ENCODE measurements at places on chromosomes 3 and 15.

- DNase-seq: no peak
Measured at GRCh38 chr3:139561959-139562676, 22.6 kb upstream of the RBP1 start.

DNA sequence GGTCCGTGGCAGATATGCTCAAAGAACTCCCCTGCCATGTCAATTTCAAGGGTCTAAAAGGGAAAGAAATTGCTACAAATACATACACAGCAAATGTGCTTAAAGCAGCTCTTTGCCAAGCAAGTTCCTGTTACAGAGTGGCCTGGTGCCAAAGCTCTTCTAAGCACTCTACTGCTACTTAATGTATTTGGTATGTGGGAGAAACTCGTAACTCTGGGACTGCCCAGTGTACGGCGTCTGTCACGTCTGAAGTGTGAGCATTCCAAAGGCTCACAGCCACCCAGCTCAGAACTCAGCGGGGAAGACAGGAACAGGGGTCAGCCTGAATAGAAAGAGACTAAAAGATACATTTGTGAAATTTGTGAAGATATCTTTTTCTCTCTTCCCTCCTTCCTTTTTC is 54.6 kb downstream of the RBMS3 start:
- peak; percentile 94 for DNase-seq

- DNase-seq: no peak
Measured at GRCh38 chr3:41031401-41031800, 167.9 kb upstream of the CTNNB1 start.

DNA sequence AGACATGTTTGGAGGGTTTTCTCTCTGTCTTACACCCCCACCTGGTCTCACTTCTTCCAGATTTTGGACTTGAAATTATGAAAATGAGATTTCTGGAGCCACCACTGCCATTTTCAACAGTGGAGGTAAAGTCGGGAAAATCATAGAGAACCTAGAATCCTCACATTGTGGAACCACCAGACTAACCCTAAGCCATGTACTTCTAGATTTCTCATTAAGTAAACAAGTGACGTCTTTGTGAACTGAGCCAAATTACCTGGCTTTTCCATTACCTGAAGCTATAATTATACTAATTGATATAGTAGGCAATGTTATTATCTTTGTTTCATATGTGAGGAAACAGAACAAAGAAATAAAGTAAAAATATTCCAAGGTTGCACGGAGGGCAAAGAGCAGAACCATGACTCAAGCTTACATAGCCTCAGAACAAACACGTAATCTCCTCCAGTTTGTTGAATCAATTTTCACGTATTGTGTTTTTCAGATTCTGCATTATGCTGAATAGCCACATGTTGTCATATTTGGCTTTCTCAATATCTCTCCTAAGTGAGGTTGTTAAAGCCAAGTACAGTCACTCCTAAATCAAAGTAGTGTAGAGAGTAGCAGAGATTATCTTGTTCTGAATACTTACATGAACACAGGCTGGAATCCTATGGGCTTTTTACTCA is 101.3 kb upstream of the CMC1 start:
- DNase-seq: no peak

DNA sequence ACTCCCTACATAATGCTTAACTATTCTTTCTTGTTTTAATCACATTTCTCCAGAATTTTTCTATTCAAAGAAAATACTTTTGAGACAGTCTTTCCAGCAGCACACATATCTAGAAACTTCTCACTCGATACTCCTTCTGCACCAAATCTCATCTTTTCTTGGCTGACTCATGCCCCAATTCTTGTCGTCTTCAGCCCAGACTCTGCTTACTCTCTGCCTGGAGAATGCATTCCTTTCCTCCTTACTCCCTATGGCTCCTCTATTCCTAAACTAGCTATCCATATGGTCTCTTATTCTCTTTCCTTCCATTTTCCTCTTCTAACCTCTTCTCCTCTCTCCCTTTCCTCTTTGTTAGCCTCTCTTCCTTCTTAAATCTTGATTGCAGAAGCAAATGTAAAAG is 158.7 kb downstream of the GBE1 start:
- no peak for DNase-seq

DNA sequence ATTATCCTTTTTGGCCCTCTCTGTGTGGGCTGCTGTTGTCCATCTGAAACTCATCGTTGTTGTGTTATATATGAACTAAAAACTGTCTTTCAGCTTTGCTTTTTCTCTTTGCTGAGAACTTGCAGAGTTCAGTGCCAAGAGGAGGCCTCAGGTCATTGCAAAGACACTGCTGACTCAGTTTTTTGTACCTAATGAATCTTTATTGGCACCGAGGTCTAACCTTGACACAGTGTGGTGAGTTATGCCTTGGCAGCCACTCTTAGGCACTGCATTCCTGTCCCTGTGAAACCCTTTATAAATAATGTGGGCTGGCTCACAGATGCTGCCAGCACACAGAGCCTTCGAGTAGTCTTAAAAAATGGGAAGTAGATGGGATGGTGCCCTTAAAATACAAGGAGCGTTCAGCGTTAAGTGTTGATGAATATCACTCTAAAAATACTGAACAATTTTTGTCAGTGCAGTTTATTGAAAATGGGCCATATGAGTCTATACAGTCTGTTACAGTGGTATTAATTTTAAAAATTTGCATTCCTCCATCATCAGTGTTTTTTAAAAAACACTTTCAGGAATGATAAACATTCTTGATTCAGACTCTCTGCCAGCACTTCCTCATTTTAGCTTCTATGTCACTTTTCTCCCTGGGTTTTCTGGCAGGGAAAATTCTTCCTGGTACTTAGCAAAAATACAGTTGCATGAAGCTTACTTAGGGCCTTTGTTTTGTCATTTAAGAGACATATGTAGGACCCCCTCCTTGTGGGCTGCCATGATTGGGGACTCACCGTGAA is 234.1 kb downstream of the CACNA2D3 start:
- no peak for DNase-seq

GRCh38 chr15:65927545-65927944 is 58.3 kb downstream of the RAB11A start:
- DNase-seq: no peak

Data from smooth muscle cell of the brain vasculature (primary cell).